GM23248 (cell line): ENCODE measurements at places on chromosomes 16 and 17.

- DNase-seq, result no peak
Measured at GRCh38 chr17:20171741-20172365, 162.7 kb downstream of the SPECC1 start.

DNA sequence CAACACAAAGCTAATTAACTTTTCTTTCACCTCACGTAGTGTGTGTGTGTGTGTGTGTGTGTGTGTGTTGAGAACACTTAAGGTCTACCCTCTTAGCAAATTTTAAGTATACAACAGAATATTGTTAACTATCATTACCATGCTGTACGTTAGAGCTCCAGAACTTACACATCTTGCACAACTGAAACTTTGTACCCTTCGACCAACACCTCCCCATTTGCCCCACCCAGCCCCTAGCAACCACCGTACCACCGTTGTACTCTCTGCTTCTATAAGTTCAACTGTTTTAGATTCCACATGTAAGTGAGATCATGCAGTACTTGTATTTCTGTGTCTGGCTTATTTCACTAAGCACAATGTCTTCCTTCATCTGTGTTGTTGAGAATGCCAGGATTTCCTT lies 28.1 kb upstream of the MLYCD start:
- no peak for DNase-seq

GRCh38 chr17:7156342-7156940 lies 22.7 kb downstream of the ASGR1 start:
- no peak for DNase-seq

- DNase-seq, result peak; percentile 21
Measured at GRCh38 chr17:77089124-77089490, 51.7 kb upstream of the SEC14L1 start.

- DNase-seq, result peak; percentile 31
Measured at GRCh38 chr17:1323336-1323735, 43.9 kb downstream of the TRARG1 start.
